NCI-H187 (cell line): ENCODE measurements at places on chromosomes 7 and 10.

GRCh38 chr7:76424413-76425111 is at the start of gene ZP3:
TSS of gene ZP3 (plus strand) at chr7:76424950. CDS start at chr7:76424965, 15 bp downstream.
- DNase-seq: no peak

DNA sequence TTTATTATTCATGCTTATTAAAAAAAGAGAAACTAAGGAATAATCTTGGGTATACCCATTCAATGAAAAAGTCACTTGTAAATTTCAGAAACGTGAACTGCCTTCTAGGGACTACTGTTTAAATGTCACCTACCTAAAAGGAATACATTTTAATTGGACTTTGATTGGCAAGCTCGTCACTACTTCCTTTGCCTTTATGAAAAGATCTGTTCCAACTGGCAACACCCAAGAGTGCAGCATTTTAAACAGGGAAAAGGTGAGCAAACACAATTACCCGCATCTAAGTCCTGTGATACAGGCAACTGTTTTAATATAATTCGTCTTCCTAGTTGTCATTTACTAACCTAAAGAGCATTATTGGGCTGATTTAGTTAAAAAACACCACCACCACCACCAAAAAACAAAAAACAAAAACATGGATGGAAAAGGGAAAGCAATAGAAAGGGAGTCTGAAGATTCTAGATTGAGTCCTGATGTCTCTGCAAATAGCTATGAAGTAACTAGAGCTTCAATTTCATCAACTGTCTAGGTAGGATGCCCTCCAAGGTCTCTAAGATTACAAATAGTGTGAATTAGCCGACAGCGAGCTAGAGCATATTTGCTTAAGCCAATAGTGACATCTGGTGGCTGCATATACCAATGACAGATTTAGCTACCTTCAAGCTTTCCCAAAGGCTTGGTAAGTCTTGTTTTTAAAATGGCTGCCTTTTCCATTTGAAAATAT is 33.8 kb upstream of the ICA1 start:
- DNase-seq: peak; percentile 41

- no peak for DNase-seq
Observed at GRCh38 chr10:90906596-90906995, 14.3 kb downstream of the ANKRD1 start.

DNA sequence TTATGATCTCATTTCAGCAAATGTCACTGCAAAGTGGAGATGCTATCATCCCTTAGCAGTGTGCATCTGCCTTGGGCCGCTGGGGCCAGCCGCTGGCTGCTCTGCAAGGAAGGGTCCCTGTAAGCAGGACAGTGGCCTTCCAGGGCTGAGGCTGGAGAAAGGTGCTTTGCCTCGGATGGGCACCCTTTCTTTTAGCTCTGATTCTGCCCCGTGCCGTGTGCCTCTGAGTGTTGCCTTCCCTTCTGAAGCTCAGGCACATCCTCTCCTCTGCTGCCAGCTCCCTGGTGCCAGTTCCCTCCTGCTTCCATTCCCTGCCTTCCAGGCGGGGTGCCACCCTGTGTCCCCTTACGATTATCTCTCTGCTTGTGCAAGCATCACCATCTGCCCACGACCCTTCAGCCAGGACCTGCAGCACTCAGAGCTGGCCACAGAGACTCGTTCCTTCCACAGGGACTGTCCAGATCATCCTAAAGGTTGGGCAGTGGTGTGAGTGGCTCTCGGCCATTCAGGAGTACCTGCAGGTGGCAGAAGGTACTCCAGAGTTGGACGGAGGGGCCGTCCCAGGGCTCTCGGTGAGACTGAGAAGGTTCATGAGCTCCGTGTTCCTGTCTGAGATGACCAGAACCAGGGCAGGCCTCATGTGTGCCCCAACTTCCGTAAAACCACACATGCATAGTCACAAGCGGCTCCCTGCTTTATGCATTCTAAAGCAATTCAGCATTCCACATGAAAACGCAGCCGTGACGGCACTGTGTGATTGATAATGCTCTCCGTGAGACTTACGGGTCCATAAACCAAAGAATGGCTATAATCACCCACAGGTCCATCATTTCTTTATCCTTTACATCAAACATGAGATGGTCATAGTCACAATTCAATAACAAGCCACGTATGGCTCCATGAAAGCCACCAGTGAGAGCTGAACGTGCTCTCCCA is 371.4 kb downstream of the DNAJB6 start:
- no peak for DNase-seq

GRCh38 chr10:78860260-78860914 is 208.4 kb upstream of the ZMIZ1 start:
- DNase-seq: no peak

DNA sequence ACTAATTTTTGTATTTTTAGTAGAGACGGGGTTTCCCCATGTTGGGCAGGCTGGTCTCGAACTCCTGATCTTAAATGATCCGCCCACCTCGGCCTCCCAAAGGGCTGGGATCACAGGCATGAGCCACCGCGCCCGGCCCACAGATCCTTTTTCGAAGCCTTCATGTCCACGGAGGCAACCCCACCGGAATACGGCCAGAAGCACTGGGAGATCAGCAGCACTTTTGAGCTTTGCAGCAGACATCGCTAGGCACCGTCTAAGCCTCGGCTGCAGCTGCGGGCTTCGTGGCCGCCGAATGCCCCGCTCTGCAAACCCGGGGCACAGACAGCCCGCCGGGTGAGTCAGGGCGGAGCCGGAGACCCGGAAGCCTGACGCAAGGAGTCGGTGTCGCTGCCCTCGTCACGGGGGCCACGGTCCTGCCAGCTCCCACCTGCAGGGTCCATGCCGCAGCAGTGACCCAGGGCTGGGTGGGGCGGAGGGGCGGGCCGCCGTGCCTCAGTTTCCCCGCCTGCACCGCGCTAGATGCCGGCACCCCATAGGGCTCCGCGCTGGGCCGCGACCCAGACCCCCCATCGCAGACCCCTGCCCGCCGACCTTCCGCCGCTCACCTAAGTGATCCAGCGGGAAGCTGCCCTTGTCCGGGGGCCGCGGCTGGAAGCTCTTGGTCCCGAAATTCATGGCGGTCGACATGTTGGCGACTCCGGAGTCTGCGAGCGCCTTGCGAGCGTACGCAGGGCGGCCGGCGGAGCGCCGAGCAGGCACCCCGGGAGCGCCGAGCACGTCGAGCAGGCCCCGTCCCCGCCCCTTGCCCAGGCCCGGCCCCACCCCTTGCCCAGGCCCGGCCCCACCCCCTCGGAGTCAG is at the start of gene COX19:
COX19 (minus strand) TSS at position 730 of the 862 bp plus-strand sequence; CDS start at position 690, 40 bp downstream.
- DNase-seq: peak; percentile 59

DNA sequence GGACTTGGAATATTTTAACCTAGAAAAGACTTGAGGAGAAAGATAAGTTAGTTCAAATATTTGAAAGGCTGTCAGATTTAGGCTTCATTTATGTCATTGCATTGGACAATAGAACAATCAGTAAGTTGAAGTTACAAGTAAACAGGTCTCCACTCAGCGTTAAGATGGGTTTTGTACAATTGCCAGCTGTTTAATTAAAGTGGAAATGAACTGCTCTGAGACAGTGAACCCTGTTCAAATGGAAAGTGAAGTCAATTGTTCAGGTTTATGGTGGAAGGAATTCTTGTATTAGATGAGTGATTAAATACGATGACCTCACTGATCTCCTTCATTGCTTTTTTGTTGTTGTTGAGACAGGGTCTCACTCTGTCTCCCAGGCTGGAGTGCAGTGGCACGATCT is 151.7 kb downstream of the PLXDC2 start:
- DNase-seq: no peak

DNA sequence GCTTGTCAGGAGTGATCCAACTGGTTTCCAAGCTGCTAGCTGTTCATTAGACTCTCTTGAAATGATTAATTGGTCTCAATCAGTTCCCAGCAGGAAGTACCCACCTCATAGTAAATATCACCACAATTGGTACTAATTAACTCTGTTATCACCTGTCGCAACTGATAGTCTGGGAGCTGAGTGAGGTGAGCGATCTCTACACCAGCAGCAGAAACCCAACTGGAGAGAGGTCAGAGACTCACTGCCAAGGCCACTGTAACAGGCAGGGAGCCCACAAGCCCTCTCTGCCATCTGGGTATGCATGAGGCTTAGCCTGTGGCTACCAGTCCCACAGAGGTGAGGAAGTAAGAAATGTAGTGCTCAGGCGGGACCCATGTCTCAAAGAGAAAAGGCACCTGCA is 245.5 kb downstream of the DYNC1I1 start:
- no peak for DNase-seq

DNA sequence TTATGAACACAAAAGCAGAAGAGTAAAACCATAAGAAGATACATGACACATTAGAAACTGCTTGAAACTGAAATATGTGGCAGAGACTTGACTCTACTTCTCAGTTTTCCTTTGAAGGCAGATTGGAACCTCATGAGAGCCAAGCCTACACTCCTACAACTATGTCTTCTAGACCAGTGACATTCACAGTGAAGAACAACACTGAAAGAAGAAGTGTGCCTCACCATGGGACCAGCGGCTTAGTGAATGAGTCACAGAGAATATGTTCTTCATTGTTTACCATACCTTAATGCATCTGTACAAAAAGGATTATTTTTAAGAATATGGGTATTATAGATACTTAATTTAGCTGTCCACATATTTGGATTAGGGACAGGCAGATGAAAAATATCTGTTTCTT is 248.3 kb downstream of the CDC14C start:
- DNase-seq: no peak

DNA sequence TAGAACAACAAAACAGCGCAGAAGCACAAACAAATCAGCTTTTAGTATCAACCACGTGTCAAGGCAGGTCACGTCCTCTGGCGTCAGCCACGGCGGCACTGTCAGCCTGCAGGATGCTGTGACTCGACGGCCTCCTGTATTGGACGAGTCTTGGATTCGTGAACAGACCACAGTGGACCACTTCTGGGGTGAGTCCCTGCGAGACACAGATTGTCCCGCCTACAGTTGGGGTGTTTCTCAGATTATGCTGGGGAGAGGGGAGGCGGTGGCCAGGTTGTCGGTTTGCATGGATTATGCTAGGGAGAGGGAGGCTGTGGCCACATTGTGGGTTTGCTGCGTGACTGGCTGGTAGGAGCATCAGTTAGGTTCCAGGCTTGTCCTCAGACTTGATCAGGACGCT is 9.7 kb downstream of the SUN1 start:
- DNase-seq: no peak

- no peak for DNase-seq
Observed at GRCh38 chr7:70638158-70639107, 493.5 kb upstream of the GALNT17 start.
